ENCODE measurements at places on chromosomes 2 and 18. TPM values are rescaled to one million over a fixed set of nuclear protein-coding genes. Genes with fewer than 3 reads are reported as not detected.

Gene ANKAR
- 5.7 TPM for total RNA-seq

Gene NAT8
- total RNA-seq, result not detected

Gene BCL2
- 3.4 TPM for total RNA-seq

Gene GALNT5
- 11.3 TPM for total RNA-seq

Gene ATP6V1B1
- 0.12 TPM for total RNA-seq

Gene RAB6D
- total RNA-seq, result not detected

Gene SLC16A14
- not detected for total RNA-seq

Gene SRD5A2
- total RNA-seq, result not detected

Gene CTNNA2
- not detected for total RNA-seq

Gene SERPINB13
- total RNA-seq, result not detected

Gene CNTNAP5
- total RNA-seq, result not detected

Gene MAP2
- 5.8 TPM for total RNA-seq

Gene GRP
- not detected for total RNA-seq

Gene REG1B
- total RNA-seq, result not detected

Gene LYPD6
- total RNA-seq, result not detected

Gene AQP4
- total RNA-seq, result not detected

Gene CCDC138
- total RNA-seq, result 2.6 TPM

Gene SCN7A
- not detected for total RNA-seq

Gene CAVIN2
- total RNA-seq, result 15.7 TPM

Gene CFAP221
- not detected for total RNA-seq

Gene ABCA12
- 0.05 TPM for total RNA-seq

Gene CCBE1
- total RNA-seq, result 11.7 TPM

Gene CD28
- not detected for total RNA-seq

Gene TMEFF2
- 0.06 TPM for total RNA-seq

Gene MYO5B
- 0.25 TPM for total RNA-seq

Gene EPHA4
- total RNA-seq, result 21.8 TPM

Gene PPP4R3B
- total RNA-seq, result 43.6 TPM

Gene UCN
- 1.2 TPM for total RNA-seq

Gene CBLN2
- not detected for total RNA-seq

Gene PSMA8
- not detected for total RNA-seq

Gene MLPH
- total RNA-seq, result 11.2 TPM

Gene WDR35
- total RNA-seq, result 4.8 TPM

Gene REG3A
- not detected for total RNA-seq

Gene EDAR
- not detected for total RNA-seq

Gene CCDC150
- not detected for total RNA-seq

Gene ZAP70
- not detected for total RNA-seq

Gene G6PC2
- not detected for total RNA-seq

Gene CFC1
- not detected for total RNA-seq

Gene NETO1
- total RNA-seq, result not detected

Gene GPD2
- 10.9 TPM for total RNA-seq

Gene CCDC85A
- 0.06 TPM for total RNA-seq

Gene BOLL
- total RNA-seq, result not detected

Gene ALKAL2
- total RNA-seq, result not detected

Gene LRP1B
- total RNA-seq, result 0.49 TPM

Gene HOXD13
- total RNA-seq, result not detected

Gene SNTG2
- 0.78 TPM for total RNA-seq

Gene SCN1A
- not detected for total RNA-seq

Gene MMADHC
- total RNA-seq, result 83.8 TPM

All from cardiac ventricle fibroblast (primary cell).